ENCODE measurements at places on chromosomes 11 and 22. TPM values are rescaled to one million over a fixed set of nuclear protein-coding genes. Genes with fewer than 3 reads are reported as not detected.

Gene VSIG2
- total RNA-seq, result 0.50 TPM

Gene OR52I2
- total RNA-seq, result under 0.01 TPM

Gene OR4C5
- not detected for total RNA-seq

Gene UBQLN3
- total RNA-seq, result not detected

Gene APLNR
- not detected for total RNA-seq

Gene FGF4
- not detected for total RNA-seq

Gene OR2AT4
- total RNA-seq, result not detected

Gene OR8G1
- total RNA-seq, result not detected

Gene OOSP4B
- total RNA-seq, result not detected

Gene KIRREL3
- total RNA-seq, result 2.6 TPM

Gene RELT
- 4.9 TPM for total RNA-seq

Gene RNF215
- 24.1 TPM for total RNA-seq

Gene PRR33
- not detected for total RNA-seq

Gene GLYATL1
- total RNA-seq, result 0.33 TPM

Gene SERPINH1
- 1,842 TPM for total RNA-seq

Gene PHOX2A
- not detected for total RNA-seq

Gene TSPAN32
- under 0.01 TPM for total RNA-seq

Data from uterine smooth muscle cell (primary cell).